ENCODE measurements at places on chromosomes 7 and 10.

GRCh38 chr10:133212853-133213494, 17.0 kb upstream of the UTF1 start:
- DNase-seq = no peak

- DNase-seq = no peak
Measured at GRCh38 chr10:93148476-93148875, 74.8 kb downstream of the CYP26A1 start.

DNA sequence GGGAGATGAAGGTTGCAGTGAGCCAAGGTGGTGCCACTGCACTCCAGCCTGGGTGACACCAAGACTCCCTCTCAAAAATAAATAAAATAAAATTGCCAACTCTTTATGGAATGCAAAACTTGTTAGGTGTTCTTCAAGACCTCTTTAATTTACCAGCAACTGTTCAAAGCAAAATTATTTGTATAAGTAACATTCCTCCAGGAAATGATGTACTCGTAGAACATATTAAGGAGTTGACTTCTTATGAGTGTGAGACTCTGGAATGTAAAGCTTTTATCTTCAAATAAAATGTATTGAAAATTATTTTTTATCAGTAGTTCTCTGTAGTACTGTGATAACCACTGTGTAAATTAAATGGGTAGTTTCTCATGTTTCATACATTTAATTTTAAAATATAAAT, 94.4 kb downstream of the CYP51A1 start:
- no peak for DNase-seq

DNA sequence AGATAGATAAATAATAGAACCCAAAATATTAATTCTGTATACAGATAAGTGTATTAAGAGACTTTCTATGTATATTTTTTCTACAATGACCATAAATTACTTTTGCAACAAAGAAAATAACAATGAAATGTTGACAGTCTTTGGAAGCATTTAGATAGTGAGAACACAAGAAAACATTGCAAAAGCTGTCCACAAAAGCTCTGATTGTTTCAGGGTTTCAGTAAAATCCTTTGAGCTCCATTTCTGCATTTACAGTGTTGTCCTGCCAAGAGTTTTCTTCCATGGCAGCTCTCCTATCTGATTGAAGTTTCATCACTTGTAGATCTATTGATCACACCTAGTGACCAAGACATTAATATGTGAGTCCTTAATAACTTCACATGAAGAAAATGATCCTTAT, 321.8 kb downstream of the GPR37 start:
- DNase-seq = no peak

DNA sequence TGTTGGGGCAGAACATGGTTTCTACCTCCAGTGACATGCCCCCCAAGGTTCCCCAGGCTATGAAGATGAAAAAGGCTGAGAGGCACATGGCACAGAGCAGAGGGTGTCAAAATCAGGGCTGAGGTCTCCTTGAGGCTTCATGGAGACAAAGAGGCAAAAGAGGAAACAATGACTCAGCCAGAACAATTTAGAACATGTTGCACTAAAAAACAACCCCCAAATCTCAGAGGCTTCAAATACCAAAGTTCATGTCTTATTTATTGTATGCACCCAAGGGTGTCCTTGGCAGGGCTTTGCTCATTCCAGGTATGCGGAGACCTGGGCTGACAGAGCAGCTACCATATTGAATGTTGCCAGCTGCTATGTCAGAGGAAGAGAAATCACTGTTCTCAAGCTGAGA, 964.1 kb downstream of the GRID1 start:
- DNase-seq = no peak

GRCh38 chr10:60362461-60362860, 27.2 kb downstream of the ANK3 start:
- no peak for DNase-seq

All from activated effector memory CD4-positive, alpha-beta T cell treated with Interleukin-2 at 50 U/mL for 16 hours (primary cell).